ENCODE measurements at places on chromosomes 4 and X. TPM values are rescaled to one million over a fixed set of nuclear protein-coding genes. Genes with fewer than 3 reads are reported as not detected.
A peak's percentile ranks its signal among the peaks of the same experiment; 100 is the strongest.

LONRF3 gene
- total RNA-seq = 79.1 TPM

DNA sequence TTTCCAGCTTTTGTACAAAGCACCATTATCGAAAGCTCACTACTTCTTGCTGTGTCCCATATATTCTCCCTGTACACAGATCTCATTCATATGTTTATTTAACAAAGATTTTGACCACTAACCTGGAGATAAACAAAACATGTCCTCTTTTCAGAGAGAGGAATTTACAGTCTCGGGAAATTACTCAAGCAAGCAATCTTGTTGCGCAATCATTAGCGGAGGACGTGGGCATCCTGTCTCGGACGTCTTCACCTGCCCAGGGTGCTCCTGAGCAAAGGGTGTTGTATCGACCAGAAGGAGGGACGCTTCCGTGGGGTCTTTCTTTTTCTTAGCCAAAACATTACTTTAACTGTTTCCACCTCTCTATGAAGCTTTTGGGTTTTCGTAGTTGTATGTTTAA lies 66.5 kb upstream of the CLCN4 start:
- DNase-seq = no peak

- no peak for DNase-seq
Observed at GRCh38 chr4:169400832-169401231, 130.1 kb upstream of the SH3RF1 start.

FRAS1 gene
- 9.9 TPM for total RNA-seq

- DNase-seq = peak; percentile 63
Observed at GRCh38 chrX:69060631-69061408, 104.4 kb downstream of the PJA1 start.

GRCh38 chr4:139875411-139875825 lies 209.8 kb downstream of the MGST2 start:
- peak; percentile 57 for DNase-seq

Data from stomach (tissue), 19 donors.